ENCODE measurements at places on chromosomes 13 and 19. TPM values are rescaled to one million over a fixed set of nuclear protein-coding genes. Genes with fewer than 3 reads are reported as not detected.
A peak's percentile ranks its signal among the peaks of the same experiment; 100 is the strongest.

DNA sequence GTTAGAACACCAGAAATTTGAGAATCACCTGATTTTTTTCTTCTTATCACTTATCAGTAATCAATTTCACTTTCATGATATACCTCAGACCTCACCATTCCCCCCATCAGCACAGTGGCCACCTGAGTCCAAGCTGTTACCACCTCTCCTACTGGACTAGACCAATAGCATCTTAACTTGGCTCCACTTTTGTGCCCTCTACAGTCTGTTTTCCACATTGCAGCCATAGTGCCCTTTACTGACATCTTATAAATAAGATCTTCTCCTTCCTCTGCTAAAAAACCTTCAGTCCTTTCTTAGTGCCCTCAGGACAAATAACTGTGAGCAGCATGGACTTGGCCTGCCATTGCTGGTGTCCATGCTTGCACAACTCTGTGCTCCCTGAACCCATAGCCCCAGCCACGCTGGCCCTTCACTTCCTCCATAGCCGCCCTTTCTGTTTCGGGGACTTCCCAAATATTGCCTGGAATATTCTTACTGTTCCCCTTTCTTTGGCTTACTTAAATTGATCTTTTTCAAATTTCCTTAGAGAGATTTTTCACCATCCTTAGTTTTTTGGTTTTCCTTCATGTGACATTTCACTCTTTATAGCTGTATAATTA is 380.8 kb downstream of the LMO7 start:
- no peaks in the 10 kb centered on the region for H3K36me3 ChIP-seq
- DNase-seq: no peak
- H3K4me3 ChIP-seq: no peak overlapping the region
- no peak overlapping the region for H3K27ac ChIP-seq
- H3K27me3 ChIP-seq: no peaks in the 10 kb centered on the region

GRCh38 chr13:60019119-60019993 is 144.4 kb downstream of the DIAPH3 start:
- H3K36me3 ChIP-seq: peaks cover under 1% of the 10 kb centered on the region
- no peak for DNase-seq
- H3K27ac ChIP-seq: no peak overlapping the region
- H3K4me1 ChIP-seq: no peaks in the 10 kb centered on the region
- H3K4me3 ChIP-seq: no peak overlapping the region

The RNF17 gene
- total RNA-seq: not detected

The CEACAM8 gene
- not detected for total RNA-seq

- H3K4me1 ChIP-seq: peaks cover 37% of the 10 kb centered on the region
- peak overlapping the region; percentile 27 for H3K4me3 ChIP-seq
- DNase-seq: no peak
- H3K27me3 ChIP-seq: peaks cover 62% of the 10 kb centered on the region
Measured at GRCh38 chr19:50661766-50662650, 12.8 kb downstream of the C19orf81 start.
